ENCODE measurements at places on chromosomes 1 and 21. TPM values are rescaled to one million over a fixed set of nuclear protein-coding genes. Genes with fewer than 3 reads are reported as not detected.

Gene OR2T1
- not detected for polyA plus RNA-seq

Gene ZSWIM5
- 0.14 TPM for polyA plus RNA-seq

Gene ESRRG
- 0.43 TPM for polyA plus RNA-seq

Gene CADM3
- 0.13 TPM for polyA plus RNA-seq

Gene C1orf87
- not detected for polyA plus RNA-seq

Gene FCMR
- 1,091 TPM for polyA plus RNA-seq

Gene RHD
- polyA plus RNA-seq = 0.19 TPM
